ENCODE measurements at places on chromosomes 5 and 9.

GRCh38 chr5:164048359-164048926 lies 543.0 kb downstream of the MAT2B start:
- DNase-seq = no peak

- DNase-seq = no peak
Observed at GRCh38 chr5:11300736-11301135, 539.7 kb upstream of the DAP start.

GRCh38 chr5:96045888-96046287 lies 84.2 kb upstream of the ELL2 start:
- no peak for DNase-seq

DNA sequence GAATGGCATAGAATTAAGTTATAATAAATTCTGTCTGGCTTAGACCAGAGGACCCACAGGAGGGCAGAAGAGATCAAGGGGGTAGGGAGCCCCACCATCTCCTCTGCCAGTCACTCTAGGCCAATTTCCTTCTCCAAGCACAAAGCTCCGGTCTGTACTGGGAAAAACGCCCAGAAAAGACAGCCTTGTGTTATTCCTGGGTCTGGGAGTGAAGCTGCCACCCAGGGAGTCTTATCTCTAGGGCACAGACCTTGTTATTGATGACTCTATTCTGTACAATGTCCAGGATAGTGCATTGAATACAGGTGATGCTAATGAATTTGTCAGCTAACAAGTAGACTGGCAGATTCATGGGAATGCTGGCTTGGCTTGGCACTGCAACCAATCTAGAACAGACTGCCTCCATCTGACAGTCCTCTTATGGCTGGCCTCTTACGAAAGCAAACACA lies 60.7 kb downstream of the MED27 start:
- no peak for DNase-seq

GRCh38 chr5:111747337-111747736 lies 9.7 kb downstream of the NREP start:
- no peak for DNase-seq

DNA sequence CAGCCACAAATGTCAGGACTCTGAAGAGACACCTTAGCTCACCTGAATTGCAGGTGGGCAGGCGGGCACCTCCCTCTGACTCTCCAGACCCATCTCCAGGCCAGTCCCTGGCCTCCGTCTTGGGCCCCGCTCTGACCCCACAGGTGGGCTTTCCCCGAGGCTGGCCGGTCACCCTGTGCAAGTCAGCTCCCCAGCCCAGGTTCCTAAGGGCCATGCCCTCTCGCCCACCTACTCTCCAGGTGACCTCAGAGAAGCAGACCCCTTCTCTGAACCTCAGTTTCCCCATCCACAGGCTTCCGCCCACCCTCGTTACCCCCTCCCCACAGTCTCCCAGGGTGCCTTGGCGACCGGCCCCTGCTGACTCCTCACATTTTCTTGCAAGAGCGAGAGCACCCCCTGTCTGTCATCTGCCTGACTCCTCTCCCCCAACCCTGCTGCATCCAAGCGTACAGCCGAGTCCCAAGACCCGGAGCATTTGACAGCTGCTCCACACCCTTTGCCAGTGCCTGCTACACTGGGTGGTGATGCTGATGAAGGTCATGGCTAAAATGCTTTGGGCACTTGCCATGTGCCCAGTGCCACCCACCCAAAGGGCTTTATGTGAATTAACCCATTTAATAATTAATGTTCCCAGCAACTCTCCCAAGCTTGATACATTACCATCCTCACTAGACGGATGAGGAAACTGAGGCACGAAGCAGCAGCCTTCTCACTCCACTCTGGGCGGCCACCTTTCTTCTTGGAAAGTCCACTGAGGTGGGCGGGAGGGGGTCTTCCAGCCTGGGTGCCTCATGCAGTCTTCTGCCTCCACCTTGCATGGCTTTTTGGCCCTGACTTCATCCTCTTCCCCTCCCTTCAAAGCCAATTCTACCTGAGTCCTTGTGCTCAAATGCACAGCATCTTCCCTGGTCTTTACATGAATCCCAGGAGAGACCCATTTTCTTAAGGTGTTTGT lies 51.1 kb upstream of the ORM1 start:
- DNase-seq = no peak

GRCh38 chr9:6552033-6552432 lies 93.5 kb downstream of the GLDC start:
- peak; percentile 52 for DNase-seq

- DNase-seq = no peak
Observed at GRCh38 chr9:92385953-92386352, 18.4 kb downstream of the OGN start.
